D341Med (cell line): ENCODE measurements at places on chromosomes 3 and 15.

DNA sequence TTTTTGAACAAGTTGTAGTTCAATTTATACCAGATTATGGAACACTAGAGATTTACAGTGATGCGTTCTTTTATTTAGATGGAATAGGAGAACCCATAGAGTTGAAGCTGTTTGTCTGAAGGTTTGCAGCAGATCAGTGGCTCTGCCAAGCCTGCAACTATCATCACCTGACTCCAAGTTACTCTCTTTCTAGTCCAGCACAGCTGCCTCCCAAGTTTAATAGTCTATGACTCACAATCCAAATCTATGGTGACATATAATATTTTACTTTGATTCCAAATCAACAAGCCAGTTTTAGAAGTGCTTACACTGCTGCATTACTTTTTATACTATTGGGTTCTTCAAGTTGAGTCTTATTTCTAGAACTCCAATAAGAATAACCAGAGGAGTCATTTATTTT lies 400.4 kb downstream of the LPP start:
- no peak for DNase-seq

DNA sequence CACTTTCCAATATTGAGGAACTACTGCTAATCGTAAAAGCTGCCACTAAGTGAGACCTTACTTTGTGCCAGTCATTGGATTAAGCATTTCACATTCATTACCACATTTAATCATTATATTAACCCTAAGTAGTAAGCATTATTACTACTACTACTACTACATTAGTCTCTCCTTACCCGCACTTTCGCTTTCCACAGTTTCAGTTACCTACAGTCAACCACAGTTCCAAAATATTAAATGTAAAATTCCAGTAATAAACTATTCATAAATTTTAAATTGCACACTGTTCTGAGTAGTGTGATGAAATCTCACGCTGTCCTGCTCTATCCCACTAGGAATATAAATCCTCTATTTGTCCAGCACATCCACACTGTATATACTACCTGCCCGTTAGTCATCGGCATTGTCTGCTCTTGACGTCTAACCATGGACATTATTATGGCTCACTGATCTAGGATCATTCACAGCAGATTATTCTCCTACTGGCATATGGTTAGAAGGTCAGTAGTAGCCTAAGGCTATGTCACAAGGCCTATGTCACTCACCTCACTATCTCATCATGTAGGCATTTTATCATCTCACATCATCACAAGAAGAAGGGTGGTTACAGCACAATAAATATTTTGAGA lies 121.1 kb downstream of the GSK3B start:
- DNase-seq, result no peak

DNA sequence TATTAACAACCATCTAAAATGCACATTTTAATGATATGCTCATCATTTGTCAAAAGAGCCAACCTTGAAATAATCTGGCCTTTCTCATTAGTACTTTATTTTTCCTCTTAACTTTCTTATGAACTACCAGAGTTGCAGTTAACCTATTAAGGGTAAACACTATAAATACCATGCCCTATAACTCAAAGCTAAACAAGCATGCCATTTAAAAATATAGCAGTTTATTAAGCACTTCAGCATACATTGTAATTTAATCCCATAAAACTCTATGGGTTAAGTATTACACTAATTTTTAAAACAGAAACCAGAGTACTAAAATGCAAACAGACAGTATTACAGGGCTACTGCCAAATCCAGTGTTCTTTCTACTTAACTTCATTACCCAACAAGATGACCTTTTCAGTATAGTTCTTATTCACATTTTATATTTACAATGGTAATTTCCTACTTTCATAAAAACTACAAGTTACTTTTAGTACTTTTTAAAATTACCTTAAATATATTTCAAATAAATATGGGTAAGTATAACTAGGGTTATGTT lies 11.8 kb downstream of the NPTN start:
- DNase-seq, result no peak

GRCh38 chr3:88443066-88443465 lies 293.3 kb downstream of the C3orf38 start:
- no peak for DNase-seq

- DNase-seq, result no peak
Observed at GRCh38 chr15:37490707-37491106, 390.4 kb upstream of the MEIS2 start.

DNA sequence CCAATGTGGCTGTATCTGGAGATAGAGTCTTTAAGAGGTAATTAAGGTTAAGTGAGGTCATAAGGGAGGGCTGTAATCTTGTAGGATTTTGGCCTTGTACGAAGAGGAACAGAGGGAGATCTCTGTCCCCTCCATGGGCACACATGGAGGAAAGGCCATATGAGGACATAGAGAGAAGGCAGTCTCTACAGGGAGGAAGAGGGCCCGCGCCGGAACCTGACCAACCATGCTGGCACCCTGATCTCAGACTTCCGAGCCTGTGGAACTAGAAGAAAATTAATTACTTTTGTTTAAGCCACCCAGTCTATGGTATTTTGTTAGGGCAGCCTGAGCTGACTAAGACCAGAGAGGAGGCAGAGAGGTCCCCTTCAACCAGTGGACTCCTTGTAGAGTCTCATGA lies 17.7 kb upstream of the MRPS22 start:
- DNase-seq, result no peak

DNA sequence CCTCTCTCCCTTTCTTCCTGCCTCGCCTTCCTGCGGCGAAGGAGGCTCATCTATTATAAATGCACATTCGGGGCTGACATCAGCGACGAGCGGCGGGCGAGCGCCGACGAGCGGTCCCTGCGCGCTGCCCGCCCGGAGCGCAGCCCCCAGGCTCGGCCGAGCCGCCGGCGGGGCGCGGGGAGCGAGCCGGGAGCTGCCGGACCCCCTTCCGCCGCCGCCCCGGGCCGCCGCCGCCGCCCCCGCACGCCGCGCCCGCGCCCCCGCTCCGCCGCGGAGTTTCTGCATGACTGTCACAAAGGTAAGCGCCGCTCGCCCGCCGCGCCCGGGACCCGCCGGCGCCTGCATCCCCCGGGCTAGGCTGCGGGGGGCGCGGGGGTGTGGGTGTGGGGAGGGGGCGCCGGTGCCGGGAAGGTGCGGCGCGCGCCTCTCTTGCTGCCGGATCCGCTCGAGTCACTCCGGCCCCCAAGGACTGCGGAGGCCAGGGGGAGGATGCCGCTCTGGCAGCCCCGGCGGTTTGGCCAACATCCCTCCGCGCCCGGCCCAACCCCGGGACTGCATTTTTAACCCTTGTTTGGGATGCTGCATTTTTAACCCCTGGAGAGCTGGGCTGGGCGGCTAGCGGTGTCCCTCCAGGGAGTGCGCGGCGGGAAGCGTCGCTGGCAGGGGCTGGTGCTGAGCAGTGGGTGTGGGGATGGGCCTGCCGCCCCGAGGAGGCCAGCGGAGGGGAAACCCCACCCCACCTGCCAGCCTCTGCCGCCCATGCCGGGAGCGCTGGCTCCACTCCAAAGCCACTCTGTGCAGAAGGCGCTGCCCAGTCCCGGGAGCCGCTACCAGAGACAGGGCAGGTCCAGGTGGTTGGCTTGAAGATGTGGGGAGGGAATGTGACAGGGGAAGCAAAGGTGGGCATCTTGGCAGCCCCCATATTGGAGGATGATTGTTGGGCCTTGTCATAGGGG lies at the start of gene CORO2B:
CORO2B (plus strand) TSS at position 14 of the 956 bp plus-strand sequence; CDS start at position 284, 270 bp downstream.
- peak; percentile 71 for DNase-seq

DNA sequence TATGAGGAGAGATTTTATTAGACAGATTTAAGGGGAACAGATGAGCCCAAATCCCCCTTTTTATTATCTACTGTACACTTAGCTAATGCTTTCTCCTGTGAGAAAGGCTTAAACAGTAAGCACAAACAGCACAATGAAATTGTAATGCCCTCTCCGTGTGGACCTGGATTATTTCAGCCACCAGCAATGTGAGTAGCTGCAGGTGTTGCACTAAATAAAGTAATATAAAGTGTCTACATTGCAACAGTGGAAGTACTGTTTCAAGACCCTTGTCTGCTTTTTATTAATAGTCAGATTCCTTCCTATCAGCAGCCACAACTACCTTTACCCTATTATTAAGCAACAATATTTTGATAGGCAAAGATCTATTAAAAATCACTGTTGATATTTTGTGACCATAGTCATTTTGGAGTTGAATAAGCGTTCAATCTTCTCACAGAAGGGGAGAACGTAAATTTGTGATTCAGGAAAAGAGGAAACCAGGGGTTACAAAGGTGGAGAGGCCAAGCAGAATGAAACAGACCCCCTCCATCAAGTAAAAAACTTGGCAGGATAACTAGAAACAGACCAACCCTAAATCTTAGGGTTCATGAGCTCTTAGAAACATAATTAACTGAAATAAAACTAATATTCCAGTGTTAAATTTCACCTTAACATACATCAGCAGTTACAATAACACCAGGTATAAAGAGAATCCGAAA lies 422.6 kb downstream of the MECOM start:
- no peak for DNase-seq

GRCh38 chr3:111668888-111669488 lies 73.8 kb upstream of the ZBED2 start:
- peak; percentile 46 for DNase-seq

GRCh38 chr15:85706779-85707518 lies 87.8 kb downstream of the KLHL25 start:
- DNase-seq, result no peak

GRCh38 chr15:47331829-47332393 lies 385.4 kb upstream of the SEMA6D start:
- no peak for DNase-seq

DNA sequence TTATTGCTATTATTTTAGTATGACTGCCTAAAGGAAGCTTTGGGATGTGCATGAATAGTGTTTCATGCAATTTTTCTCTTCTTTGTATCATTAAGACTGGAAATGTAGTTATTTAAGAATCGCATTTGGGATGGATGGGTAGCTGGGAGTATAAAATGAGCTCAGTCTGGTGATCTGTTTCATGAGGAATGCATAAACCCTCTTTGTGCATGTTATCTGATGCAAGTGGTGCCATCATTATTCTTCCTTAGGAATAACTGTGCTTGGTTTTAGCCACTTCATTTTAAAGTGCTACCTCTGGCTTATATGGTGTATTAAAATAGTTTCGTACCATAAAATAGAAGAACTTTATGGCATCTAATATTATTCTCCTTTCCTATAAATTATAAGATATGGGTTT lies 535.6 kb downstream of the GRM7 start:
- DNase-seq, result no peak

- DNase-seq, result no peak
Observed at GRCh38 chr15:70505411-70505919, 257.9 kb downstream of the UACA start.

DNA sequence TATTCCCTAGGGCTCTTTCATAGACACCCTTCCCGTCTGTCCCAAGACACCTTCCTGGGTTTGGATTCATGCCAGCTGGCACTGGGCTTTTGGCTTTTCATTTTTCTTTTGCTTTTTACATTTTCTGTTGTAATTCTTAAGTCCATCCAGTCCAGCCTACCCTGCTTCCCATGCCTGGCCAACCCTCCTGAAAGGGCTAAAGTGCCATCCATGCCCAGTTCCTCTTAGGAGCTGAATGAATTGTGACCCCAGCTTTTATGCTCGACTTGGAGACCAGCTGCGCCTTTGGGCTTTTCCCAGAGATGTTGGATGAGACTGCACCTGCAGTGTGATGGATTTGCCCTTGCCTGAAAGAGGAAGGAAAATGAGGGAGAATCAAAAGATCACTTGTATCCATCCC lies 25.8 kb downstream of the LRRN1 start:
- no peak for DNase-seq
